ENCODE measurements at places on chromosomes 16 and 17.

DNA sequence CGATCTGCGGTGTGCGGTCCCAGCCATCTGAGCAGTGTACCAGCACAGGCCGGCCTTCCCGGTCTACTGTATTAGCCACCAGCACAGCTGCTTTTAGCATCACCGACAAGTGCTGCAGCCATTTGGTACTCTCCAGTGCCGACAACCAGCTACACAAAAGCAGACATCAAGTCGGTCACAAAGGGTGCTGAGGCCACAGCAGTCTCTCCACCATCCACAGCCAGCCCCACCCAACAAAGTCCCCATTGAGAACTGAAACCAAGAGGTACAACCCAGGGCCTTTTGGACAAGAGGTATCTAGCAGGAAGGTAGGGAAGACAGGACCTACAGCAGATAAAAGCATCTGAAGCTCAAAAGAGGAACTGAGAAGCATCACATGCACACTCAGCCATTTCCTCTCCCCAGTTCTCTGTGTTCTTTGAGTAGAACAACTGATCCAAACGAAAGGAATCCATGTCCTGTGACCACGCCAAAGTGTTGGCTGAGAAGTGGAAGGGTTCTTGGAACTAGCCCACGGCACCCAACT lies 9.5 kb downstream of the MTMR4 start:
- H3K27ac ChIP-seq = no peak overlapping the region
- no peaks in the 10 kb centered on the region for H3K4me1 ChIP-seq
- peaks cover 98% of the 10 kb centered on the region for H3K36me3 ChIP-seq
- H3K4me3 ChIP-seq = no peak overlapping the region
- no peak for DNase-seq

DNA sequence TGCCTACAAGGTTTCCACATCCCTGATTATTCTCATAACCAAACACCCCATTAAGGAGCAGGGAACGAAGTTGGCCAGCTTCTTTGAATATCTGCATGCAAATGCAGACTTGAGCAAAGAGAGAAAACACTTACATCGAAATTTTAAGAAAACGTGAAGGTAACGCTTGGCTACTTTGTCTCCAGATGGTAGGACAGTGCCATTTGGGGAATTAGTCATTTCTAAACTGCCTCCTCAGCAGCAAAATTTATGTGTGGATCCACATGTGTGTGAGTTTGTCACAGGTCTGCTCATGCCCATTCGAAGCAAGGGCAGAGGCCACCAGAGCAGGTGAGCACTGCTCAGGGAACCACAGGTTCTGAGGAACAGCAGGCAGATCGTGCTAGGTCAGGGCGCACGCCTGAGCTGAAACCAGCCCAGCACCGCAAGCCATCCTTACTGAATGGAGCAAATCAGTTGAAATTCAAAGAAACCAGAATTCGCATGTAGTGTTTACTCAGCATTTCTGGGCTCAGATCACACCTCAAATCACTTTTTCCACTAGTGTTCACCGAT lies 80.1 kb downstream of the SOCS1 start:
- H3K36me3 ChIP-seq = no peaks in the 10 kb centered on the region
- H3K27ac ChIP-seq = no peak overlapping the region
- no peaks in the 10 kb centered on the region for H3K27me3 ChIP-seq
- H3K4me1 ChIP-seq = no peaks in the 10 kb centered on the region
- no peak overlapping the region for H3K4me3 ChIP-seq
- DNase-seq = no peak

DNA sequence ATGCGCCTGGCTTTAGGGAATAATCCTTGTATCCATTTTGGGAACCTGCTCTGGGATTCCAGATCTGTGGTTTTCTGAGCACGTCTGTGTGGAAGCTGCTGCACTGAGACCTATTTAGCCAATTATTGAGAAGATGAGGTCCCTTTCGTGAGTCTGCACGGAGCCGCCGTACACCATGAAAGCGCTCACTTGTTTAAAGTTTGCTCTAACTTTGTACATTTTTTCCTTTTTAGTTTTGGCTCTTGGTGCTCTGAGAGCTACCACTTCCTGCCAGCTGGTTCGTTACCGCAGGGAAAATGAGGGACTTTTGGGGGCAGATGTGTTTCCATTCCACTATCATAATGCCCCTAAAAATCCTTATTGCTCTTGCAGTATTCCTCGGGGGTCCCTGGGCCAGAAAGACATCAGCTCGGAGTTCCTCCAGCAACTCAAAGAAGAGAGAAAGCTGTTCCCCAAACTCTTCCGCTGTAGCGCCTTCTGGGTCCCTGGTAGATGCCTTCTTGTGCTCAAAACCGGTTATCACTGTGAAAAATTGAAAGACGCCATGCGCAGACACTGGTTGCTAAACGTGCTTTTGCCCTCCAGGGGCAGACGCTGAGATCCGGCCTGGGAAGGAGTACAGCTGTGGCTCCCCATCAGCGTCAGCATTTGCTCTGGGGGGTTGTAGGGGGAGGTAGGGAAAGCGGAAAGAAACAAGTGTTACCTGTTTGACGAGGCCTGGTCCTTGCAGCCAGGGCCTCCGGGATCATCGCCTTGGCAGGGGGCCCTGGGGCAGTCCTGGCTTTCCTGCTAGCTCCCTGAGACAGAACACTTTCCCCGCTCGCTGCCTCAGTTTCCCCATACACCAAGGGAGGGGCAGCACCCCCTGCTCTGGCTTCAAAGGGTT lies 238.1 kb downstream of the MRTFB start:
- H3K27me3 ChIP-seq = no peaks in the 10 kb centered on the region
- H3K4me1 ChIP-seq = peaks cover 61% of the 10 kb centered on the region
- peak overlapping the region; percentile 44 for H3K27ac ChIP-seq
- DNase-seq = no peak

DNA sequence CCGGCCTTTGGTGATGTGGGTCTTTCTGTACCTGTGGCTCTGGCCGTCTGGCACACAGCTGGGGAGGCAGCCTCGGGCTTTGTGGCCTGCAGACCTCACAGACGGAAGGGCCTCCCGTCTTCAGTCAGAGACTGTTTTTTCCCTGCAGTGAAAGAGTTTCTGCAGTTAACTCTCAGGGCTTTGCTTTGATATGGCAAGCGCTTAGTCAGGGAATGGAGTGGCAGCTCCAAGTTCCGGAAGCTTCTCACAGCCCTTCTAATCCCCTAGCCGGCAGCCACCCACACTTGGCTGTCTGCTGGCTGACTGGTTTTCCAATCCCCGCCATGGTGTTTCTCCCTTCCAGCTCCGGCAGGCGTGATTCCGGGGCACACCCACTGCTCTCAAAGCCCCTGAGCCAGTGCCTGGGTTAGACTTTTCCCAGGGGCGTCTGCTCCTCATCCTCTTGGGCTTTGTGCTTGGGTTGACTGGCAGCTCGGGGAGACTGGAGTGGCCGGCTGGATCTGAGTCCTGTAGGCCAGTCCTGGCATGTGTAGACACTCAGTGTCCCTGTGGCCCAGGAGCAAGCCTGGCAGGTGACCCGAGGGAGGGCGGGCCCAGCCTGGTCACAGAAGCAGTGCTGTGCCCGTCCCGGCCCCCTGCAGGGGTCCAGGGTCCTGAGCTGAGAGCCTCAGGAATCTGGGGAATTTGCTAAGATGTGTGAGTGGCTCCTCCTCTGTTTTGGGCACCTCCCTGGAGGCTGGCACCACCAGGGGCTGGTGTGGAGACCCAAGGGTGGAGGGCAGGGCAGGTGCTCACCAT lies 29.9 kb downstream of the BAIAP2 start:
- no peak overlapping the region for H3K4me3 ChIP-seq
- peak overlapping the region; percentile 75 for H3K27ac ChIP-seq
- no peaks in the 10 kb centered on the region for H3K27me3 ChIP-seq
- no peaks in the 10 kb centered on the region for H3K36me3 ChIP-seq

DNA sequence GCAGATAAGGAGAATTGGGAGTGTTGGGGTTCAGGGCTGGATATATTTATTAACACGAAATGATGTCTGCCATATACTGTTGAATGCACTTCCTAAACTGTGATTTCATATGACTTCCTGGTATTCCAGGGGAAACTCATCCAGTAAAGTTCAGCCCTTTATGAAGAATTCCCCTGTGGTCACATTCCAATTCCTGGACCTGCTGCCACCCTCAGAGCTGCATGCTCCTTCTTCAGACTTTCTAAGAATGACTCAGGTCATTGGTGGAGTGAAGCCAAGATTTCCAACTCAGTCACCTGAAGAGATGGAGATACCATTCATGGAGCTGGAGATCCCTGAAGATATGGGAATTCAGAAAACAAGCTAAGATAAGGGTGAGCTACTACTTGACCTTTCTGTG lies 114.2 kb upstream of the TMEM97 start:
- H3K27ac ChIP-seq = no peak overlapping the region
- H3K36me3 ChIP-seq = no peaks in the 10 kb centered on the region
- no peak for DNase-seq
- no peaks in the 10 kb centered on the region for H3K27me3 ChIP-seq
- no peaks in the 10 kb centered on the region for H3K4me1 ChIP-seq

DNA sequence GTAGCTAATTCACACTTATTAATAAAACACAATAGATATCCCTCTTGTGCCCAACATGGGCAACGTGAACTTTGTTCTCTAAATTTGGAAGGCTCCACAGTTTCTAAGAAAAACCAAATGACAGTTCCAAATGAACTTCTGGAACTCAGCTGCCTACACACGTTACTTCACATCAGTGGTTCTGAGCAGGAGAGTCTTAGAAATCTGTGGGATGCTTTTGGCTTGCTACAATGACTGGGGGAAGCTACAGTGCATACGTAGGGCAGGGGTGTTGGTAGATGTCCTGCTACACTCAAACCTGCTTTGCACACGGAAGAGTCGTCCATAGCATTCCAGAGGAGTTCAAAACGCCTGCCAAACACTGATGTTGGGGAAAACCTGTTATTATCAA lies 8.0 kb downstream of the TXNDC11 start:
- no peak overlapping the region for H3K4me3 ChIP-seq
- DNase-seq = no peak
- H3K27ac ChIP-seq = no peak overlapping the region

DNA sequence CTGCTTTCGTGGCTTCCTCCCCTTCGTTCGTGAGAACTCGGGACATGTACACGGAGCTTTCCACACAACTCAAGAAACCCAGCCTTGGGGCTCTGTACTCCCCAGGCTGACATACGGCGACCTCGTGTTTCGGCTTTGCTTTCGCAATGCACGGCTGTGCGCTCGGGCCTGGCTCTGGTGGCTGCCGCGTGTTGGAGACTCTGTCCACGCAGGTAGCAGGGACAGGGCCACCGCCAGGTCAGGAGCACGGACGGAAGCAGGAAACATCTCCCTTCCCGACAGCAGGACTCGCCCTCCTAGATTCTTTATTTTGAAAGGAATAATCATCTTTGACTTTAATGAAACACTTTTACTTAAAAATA lies 17.3 kb downstream of the UTS2R start:
- H3K4me1 ChIP-seq = peaks cover 10% of the 10 kb centered on the region
- peaks cover 32% of the 10 kb centered on the region for H3K27me3 ChIP-seq
- DNase-seq = no peak
- H3K27ac ChIP-seq = no peak overlapping the region

- H3K36me3 ChIP-seq = no peaks in the 10 kb centered on the region
- no peaks in the 10 kb centered on the region for H3K27me3 ChIP-seq
- no peak overlapping the region for H3K4me3 ChIP-seq
- no peak for DNase-seq
Measured at GRCh38 chr16:48627148-48627547, 17.2 kb upstream of the N4BP1 start.

DNA sequence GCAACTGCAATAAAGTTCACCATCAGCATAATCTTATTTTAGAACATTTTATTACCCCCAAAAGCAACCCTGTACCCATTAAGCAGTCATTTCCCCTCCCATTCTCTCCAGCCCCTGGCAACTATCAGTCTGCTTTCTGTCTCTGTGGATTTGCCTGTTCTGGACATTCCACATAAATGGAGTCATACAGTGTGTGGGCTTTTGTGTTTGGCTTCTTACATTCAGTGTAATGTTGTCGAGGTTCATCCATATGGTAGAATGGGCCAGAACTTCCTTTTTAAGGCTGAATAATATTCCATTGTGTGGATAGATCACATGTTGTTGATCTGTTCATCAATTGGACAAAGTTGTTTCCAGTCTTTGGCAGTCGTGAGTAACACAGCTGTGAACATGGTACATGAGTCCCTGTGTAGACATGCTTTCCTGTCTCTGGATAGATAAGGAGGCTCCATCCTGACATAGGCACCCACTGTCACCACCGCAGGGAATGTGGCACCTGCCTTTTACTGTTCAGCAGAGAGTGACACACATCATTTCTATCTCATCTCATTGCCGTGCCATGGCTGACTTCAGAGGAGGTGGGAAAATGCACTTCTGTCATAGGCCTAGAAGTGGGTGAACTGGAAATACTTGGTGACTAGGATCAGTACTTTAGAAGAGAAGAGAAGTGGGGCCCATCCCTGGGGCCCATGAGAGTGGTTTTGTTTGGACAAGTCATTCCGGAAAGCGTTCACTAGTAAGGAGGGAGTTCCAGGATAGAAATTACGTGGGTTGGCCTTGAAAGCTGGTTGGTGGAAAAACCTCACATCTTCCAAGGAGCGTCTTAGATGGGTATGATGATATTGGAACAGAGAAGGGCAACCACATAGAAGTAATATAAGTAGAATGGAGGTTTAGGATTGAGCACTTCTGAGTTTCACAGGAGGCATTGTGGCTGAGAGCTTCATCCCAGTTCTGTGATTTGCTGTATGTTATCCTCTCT lies 25.8 kb downstream of the EPN2 start:
- H3K4me1 ChIP-seq = peaks cover 94% of the 10 kb centered on the region
- DNase-seq = no peak
- H3K27me3 ChIP-seq = no peaks in the 10 kb centered on the region
- peak overlapping the region; percentile 27 for H3K27ac ChIP-seq
- no peaks in the 10 kb centered on the region for H3K36me3 ChIP-seq

- H3K36me3 ChIP-seq = no peaks in the 10 kb centered on the region
- H3K27me3 ChIP-seq = no peaks in the 10 kb centered on the region
- no peak overlapping the region for H3K4me3 ChIP-seq
Measured at GRCh38 chr16:51822471-51822870, 671.4 kb upstream of the SALL1 start.

DNA sequence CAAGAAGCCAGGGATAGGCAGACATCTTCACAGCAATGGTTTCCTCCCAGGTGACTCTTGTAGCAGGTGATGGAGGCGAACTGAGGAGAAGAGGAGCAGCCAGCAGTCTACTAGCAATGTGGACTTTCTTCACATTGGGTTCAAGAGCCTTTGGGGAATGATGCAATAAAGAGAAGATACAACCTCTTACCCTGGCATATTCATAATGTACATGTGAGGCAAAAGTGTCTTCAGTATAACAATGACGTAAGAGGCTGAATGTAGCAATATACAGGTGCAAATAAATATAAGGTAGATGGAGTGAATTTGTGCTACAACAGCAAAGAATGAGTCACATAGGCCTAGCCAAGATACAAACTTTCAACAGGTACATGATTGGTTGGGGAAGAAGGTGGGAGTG lies 70.9 kb upstream of the SOX9 start:
- H3K4me1 ChIP-seq = no peaks in the 10 kb centered on the region
- H3K36me3 ChIP-seq = no peaks in the 10 kb centered on the region
- DNase-seq = no peak
- no peaks in the 10 kb centered on the region for H3K27me3 ChIP-seq
- no peak overlapping the region for H3K4me3 ChIP-seq
- H3K27ac ChIP-seq = no peak overlapping the region
